ENCODE measurements at places on chromosomes 12 and 14.

GRCh38 chr12:31224768-31225448 lies 101.0 kb downstream of the SINHCAF start:
- no peak for DNase-seq

GRCh38 chr14:63204407-63205043 lies at the start of gene RHOJ:
Gene RHOJ (plus strand): TSS chr14:63204443. CDS start chr14:63204870, 427 bp downstream.
- no peak for DNase-seq

- DNase-seq: no peak
Observed at GRCh38 chr12:107864235-107864634, 89.7 kb downstream of the ASCL4 start.

- DNase-seq: no peak
Observed at GRCh38 chr12:92175961-92176360, 30.3 kb upstream of the BTG1 start.

DNA sequence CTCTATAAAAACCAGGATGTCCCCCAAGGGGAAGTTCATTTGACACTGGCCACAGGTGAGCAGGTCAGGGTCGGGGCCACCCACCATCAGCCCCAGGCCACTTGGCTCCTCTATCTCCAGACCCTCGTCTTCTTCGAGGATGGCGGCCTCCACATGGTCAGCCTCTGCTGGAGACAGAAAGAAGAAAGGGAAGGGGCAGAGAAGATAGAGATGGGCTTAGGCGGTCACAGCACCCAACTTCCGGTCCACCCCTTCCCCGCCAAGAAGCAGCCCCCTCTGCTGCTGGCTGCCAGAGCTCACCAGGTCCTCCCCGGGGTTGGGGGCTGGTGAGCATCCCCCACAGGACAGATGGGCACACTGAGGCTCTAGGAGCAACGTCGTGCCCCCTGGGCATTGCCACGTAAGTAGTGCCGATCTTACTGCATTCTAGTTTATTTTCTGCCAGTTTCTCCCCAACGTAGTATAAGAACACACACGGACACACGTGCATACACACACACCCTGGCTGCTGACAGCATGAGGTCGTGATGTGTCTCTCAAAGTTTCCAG lies 14.2 kb downstream of the BCL11B start:
- DNase-seq: no peak

DNA sequence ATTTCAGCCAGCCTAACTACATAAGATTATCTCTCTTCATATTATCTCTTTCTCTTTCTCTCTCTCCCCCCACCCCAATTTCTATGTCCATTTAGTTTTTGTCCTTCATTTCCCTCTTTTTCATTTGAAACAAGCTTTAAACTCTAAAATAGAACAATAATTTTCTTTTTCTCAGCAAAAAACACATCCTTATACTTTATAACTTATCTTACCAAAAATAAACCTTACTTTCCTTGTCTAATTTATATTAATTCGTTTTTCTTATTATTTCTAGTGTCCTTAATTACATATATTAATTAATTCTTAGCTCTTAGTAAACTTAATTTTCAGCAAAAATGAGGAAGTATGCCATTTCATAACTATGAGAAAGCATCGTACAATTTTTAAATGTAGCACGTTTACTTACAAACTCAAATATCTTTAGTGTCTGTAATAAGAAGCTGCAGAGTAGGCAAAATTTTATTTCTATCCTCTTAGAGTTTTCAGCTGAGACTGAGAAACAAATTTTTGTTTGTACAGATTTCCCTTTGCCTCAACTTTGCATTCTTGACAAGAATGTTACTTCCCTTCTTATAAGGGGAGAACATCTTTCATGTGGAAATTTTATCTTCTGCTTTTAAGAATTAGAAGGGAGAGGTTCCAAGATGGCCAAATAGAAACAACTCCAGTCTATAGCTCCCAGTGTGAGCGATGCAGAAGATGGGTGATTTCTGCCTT lies 65.1 kb upstream of the ST8SIA1 start:
- no peak for DNase-seq

DNA sequence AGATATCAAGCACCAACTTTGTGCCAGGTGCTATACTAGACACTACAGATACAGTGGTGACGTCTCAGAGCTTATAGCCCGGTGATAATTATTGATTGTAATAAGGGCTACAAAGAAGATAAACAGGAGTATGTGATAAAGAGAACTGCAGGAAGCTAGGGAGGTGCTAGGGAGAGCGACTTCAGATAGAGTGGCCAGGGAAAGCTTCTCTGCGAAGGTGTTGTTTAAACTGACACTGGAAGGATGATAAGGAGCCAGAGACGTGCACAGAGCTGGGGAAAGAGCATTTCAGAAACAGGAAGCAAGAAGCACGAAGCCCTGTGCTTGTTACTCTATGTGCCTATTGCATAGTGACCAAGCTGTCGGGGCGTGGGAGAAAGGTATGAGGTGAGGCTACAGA lies 48.1 kb upstream of the OTX2 start:
- DNase-seq: peak; percentile 1

DNA sequence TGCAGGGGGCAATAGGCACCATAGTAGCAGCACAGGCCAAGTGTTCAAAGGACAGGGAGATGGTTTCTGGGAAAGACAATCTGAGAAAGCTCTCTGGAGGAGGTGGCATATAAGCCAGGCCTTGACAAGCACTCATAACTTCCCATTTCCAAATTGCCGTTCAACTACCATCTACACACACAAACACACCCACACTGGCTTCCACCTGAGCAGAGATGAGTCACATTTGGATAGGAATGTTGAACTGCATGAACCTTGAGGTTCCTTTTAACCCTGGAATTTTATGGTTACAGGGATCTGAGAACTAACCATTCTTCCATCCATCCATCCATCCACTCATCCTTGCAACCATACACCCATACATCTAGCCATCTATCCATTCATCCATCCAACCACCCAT lies 86.6 kb downstream of the KSR2 start:
- no peak for DNase-seq

- no peak for DNase-seq
Observed at GRCh38 chr12:92196368-92196767, 50.7 kb upstream of the BTG1 start.

DNA sequence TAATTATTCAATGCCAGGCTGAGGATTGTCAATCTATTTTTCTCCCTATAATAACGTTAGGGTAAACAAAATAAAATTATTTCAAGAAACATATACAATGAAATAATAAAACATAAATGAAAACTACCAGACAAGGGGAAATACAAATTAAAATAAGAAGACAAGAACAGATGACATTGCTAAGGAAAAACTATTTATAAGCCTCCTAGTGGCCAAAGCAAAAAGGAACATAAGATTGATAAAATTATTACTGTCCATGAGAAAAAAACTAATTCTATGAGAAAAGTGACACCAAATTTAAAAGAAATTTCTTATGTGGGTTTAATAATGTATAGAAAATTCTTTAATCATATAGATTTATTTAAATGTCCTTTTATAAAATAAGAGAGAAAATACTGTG lies 294.7 kb downstream of the TTC6 start:
- no peak for DNase-seq

DNA sequence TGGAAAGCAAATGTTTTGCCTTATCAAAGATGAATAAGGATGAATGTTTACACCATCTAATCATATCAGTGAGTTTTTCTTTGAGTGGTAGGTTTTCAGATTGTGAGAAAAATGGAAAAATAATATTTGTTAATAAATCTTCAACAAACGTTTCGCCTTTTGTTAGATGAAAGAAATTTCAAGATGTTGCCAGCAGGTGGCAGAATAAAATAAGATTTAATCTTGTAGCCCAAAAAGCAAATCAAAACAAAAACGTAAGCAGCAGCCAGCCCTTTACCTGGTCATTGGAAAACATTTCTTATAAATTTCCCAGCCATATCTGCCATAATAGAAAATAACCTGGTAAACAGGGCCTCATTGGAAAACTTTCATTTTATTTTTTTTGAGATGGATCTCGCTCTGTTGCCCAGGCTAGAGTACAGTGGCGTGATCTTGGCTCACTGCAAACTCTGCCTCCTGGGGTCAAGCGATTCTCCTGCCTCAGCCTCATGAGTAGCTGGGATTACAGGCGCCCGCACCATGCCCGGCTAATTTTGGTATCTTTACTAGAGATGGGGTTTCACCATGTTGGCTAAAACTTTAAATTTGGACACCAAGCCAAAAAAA lies 15.4 kb upstream of the TMEM120B start:
- DNase-seq: peak; percentile 80

GRCh38 chr12:104150416-104150815 lies 12.4 kb upstream of the NFYB start:
- no peak for DNase-seq
